ENCODE measurements at places on chromosomes 1 and 21. TPM values are rescaled to one million over a fixed set of nuclear protein-coding genes. Genes with fewer than 3 reads are reported as not detected.

DNA sequence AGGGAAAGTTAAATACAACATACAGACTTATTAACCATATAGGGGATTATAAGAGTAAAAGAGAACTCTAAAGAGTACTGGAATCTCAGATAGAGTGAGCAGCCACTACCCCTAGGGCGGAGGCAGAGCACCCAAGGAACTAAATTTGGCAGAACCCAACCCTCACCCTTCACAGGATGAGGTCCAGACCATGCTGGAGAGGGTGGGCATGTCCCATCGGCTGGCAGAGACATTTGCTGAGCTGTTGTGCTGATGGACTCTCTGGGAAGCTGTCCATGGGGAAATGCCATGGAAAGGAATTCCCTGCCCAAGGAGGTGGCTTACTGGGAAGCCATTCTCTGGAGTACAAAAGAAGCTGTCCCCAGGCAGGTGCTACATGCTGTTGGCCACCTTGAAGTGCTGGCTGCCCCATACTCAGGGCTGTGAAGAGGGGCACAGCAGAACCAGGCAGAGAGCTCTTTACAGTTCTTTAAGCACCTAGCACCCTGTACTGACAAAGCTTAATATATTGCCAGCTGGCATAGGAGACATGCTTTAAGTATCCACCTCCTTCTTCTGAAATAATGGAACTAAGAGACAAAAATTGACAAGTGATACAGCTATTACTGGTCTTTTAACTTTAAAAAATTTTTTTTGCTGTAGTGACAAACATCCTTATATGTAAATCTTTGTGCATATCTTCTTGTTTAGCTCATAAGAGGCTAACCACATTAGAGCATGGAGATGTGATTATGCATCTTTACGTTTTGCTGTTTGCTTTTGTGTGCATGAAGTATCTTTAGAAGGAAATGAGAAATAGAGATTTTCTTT is 29.6 kb downstream of the TSNAX start:
- DNase-seq: no peak

GRCh38 chr1:11157394-11157793 is 31.8 kb upstream of the ANGPTL7 start:
- no peak for DNase-seq

TMCO4 gene
- 15.9 TPM for total RNA-seq

MEX3A gene
- 0.05 TPM for total RNA-seq

CRYAA gene
- total RNA-seq: not detected

- DNase-seq: no peak
Measured at GRCh38 chr1:192979542-192979941, 79.6 kb downstream of the UCHL5 start.

DNA sequence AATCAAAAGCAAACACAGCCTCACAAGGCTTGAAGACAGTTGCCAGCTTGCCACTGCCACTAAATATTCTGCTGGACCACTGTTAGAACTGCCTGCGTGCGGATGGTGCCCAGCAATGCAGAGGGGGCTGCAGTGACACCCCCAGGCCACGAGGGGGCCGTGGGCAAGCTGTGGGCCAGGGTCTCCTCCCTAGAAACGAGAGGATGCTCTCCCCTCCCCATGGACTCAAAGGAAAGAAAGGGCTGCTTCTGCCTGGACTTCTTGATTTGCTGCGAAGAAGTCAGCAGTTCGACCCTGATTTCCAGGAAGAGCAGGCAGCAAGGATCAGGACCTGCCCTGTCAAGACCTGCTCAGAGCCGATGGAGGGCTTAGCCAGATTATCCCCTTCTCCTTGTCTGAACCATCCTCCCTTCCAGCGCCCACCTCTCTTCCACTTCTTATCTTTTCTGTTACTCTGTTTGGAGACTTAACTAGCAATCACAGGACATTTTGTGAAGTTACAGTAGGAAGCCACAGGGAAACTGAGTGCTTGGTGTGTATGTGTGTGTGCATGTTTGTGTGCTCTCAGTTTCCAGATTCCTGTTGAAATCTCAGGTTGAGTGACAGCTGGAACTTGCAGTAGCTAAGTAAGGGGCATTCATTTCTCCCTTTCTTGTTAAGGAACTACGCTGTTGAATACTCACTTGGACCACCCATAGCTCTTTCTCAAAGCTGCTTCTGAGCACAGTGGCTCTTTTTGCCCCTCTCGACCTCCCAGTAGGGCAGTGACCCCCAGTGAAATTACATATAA is 2.7 kb downstream of the MAN1C1 start:
- DNase-seq: peak; percentile 56

OR2T29 gene
- total RNA-seq: not detected

- no peak for DNase-seq
Measured at GRCh38 chr1:235607284-235607683, 42.3 kb downstream of the GNG4 start.

GRCh38 chr1:156726549-156727226 is 1.6 kb upstream of the METTL25B start:
- DNase-seq: peak; percentile 73

GBP6 gene
- total RNA-seq: 0.27 TPM

GRCh38 chr1:23619299-23620188 is 60.2 kb upstream of the ID3 start:
- peak; percentile 76 for DNase-seq

GRCh38 chr1:35844826-35845225 is 37.0 kb downstream of the AGO4 start:
- no peak for DNase-seq

KRTAP21-2 gene
- not detected for total RNA-seq

GRCh38 chr1:170682169-170682568 is 18.2 kb downstream of the PRRX1 start:
- DNase-seq: no peak

DNA sequence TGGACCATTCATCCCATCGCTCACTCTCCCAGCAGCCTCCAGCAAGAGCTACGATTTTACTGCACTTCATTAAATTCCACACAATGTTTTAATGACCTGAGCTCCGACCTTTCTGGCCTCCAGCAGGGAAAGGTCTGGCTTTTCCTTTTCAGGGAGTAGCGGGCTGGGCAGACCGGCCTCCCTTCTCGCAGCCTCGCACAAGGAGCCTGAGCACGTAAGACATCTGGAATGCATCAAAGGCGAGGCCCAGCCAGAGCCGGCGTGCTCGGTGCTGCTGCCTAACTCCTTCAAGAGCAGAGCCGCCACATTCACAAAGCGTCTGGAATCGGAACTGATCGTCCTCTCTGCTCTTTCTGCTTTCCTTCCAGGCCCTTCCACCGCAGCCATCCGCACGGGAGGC is 32.5 kb upstream of the FHAD1 start:
- no peak for DNase-seq

GRCh38 chr1:173478094-173478674 is 1.0 kb downstream of the PRDX6 start:
- DNase-seq: no peak

DNA sequence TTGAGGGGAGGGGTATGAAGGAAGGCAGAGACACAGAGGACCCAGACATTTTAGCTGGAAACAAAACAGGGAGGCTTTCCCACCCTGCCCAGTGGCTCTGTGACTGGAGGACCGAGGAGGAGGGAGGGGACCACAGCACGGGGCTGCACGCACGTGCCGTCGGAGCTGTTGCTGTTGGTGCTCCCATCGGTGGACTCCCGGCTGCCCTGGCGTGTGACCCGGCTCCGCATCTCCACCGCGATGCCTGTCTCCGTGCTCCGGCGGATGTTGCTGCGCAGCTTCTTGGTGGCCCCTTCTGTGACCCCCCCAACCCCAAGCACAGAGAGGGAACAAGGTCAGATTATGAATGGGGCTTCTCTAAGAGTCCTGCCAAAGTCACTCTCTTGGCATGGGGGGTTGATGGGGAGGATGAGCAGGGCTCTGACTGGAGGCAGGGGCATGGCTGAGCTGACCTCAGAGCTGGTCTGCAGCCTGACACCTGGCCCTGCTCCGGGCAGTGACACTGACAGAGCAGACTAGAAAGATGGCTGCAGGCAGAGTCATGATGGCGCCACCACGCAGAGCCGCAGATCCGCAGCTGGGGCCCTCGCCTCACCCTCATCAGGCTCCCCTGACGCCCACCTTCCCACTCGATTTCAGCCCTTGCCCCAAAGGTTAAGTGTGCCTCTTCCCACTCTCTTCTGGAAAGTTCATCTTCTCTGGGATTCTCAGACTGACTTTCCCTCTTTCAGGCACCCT is 29.6 kb downstream of the RIMS3 start:
- no peak for DNase-seq
